ENCODE measurements at places on chromosomes 16 and 17.

- DNase-seq, result peak; percentile 82
Measured at GRCh38 chr17:42459256-42459800, 650 bp downstream of the ATP6V0A1 start.

DNA sequence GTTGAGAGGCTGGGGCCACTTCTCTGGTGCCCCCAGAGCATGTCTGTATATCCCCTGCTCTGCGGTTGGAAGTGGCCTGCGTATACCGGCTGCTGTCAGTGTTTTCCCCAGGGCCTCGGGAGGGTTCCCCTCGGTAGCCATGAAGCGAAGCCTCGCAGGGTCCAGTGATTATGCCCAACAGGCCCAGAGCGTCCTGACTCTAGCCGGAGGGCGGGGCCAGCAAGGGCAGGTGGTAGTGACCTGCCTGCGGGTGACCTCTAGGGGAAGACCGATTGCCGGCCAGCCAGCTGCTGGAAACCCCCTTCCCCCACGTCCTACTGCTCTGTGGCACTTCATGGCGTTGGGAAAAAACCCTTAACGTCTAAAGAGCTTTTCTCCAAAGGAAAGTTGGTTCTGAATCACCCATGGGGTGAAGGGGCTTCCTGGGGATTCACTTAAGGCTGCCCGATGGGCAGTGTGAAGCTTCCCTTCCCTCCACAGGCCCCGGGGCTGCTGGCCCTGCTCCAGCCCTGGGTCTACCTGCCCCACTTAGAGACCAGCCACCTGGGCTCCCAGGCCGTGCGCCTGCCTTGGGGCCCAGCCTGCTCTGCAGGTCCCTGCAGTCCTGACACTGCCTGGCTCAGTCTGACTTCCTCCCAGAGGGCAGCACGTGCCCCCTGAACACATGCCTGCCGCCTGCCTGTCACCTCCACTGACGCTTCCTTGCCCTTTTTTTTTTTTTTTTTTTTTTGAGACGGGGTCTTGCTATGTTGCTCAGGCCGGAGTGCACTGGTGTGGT lies 72.8 kb downstream of the SOCS1 start:
- no peak for DNase-seq

DNA sequence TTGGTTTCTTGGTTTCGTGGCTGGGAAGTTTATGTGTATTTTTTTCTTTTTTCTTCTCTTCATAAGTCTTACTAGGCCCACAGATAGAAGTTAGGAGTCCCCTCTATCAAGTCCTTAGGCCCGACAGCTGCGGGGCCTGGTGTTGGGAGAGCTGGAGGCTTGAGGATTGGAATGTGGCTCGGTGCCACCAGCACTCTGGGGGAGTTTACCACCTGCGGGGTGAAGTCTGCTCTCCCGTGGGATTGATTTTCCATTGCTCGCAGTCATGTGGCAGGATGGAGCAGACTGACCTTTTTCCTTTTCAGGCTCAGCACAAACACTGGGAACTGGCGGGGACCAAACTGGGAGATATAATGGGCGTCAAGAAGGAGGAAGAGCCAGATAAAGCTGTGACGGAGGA lies 7.5 kb downstream of the DHX38 start:
- DNase-seq, result no peak

DNA sequence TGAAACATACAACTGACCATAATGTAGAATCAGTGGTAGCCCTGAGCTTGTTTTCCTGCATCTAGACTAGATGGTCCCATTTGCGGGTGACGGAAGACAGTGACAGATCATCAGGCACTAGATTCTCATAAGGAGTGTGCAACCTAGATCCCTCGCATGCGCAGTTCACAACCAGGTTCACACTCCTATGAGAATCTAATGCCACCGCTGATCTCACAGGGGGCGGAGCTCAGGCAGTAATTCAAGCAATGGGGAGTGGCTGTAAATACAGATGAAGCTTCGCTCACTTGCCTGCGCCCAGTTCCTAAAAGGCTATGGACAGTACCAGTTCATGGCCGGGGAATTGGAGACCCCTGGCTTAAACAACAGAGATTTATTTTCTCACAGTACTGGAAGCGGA lies 656.3 kb downstream of the HS3ST4 start:
- no peak for DNase-seq

DNA sequence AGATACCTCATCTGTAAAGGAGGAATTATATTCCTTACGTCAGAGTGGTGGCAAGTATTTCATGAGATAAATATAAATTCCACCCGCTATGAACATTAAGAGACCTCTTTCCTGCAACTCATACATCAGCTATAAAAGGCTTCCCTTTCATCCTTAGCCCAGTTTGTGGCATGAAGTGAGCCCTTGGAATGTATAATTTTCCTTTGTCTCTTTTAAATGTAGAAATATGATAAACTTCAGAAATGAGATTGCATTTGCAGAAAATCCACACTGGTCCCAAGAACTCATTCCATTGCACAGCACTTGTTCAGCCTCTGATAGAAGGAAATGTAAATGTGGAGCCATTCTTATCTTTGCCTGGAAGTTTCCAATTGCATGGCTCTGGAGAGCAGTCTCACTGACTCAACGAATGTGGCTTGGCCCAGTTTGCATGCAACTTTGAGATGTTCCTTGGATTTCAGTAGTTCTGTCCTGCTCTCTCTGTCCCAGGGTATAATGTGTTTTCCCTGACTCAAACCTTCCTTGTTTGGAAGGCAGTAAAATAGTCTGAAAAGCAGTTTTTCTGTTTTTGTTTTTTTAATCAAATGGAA lies 746.4 kb downstream of the CDH11 start:
- no peak for DNase-seq

DNA sequence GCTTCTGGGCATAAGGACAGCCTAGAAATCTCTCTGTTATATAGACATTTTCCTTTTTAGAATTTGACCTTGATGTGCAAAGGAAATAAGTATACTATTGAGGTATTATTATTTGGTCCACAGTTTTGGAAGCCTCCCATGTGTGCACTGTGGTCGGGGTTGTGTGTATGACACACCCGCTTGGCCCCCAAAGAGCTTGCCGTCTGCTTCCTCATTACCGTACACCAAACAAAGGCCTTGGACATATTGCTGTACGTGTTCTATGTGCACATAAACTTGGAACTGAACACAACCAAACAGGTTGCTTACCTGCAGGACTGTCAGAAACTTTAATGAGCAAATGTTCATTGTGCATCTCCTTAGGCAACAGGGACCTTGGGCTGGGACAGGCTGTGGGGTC lies 38.2 kb downstream of the METRNL start:
- no peak for DNase-seq

- DNase-seq, result peak; percentile 49
Measured at GRCh38 chr16:46918905-46919792, 35.0 kb downstream of the GPT2 start.

GRCh38 chr17:76307966-76308338 lies at the start of gene QRICH2:
TSS of gene QRICH2 (minus strand) at chr17:76308276. CDS start at chr17:76307998, 278 bp downstream.
- no peak for DNase-seq

- DNase-seq, result no peak
Measured at GRCh38 chr16:85903559-85903958, 4.6 kb downstream of the IRF8 start.

DNA sequence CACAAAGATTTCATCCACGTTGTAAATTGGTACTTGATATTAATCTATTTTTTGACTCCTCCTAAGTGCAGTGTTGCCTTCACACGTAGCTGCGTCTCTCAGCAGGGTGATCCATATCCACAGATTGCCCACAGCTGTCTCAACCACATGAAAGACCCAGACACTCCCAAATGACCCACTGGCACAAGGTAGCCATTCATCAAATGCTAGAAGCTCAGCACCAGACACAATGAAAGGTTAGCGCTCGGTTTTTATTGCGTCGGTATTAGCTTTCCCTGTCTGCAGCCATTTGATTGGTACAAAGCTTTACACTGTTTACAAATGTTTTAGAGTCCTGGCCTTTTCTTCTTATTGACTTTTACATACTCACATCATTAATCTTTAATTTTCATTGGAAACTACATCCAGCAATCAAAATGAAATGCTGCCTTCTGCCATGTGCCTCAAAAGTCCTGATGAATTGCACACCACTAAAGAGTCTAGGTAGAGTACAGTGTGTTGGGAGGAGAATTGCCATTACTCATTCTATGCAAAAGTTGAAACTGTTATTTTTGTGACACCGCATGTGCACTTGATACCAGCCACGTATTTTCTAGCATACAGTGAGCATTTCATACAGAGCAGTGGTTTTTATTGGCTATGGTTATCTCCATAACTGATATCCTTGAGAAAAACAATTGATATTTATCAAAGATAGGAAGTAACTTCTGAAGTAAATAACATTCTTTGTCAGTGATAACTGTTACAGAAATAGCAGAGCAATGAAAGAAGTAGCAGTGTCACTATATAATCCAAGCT lies 127.3 kb upstream of the NUDT7 start:
- DNase-seq, result no peak

DNA sequence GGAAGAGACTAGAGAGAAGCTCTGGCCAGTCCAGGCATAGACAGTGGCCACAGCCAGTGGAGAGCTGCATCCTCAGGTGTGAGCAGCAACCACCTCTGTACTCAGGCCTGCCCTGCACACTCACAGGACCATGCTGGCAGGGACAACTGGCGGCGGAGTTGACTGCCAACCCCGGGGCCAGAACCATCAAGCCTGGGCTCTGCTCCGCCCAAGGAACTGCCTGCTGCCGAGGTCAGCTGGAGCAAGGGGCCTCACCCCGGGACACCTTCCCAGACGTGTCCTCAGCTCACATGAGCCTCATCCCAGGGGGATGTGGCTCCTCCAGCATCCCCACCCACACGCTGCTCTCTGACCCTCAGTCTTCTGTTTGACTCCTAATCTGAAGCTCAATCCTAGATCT lies 3.2 kb downstream of the RHBDF1 start:
- DNase-seq, result no peak

GRCh38 chr17:2837147-2837561 lies 40.9 kb downstream of the RAP1GAP2 start:
- no peak for DNase-seq

- DNase-seq, result no peak
Measured at GRCh38 chr17:70774339-70775117, 605.2 kb downstream of the KCNJ2 start.

- DNase-seq, result no peak
Measured at GRCh38 chr17:6101706-6102105, 31.5 kb downstream of the WSCD1 start.

GRCh38 chr17:5000237-5000639 lies 2.5 kb downstream of the KIF1C start:
- DNase-seq, result no peak

DNA sequence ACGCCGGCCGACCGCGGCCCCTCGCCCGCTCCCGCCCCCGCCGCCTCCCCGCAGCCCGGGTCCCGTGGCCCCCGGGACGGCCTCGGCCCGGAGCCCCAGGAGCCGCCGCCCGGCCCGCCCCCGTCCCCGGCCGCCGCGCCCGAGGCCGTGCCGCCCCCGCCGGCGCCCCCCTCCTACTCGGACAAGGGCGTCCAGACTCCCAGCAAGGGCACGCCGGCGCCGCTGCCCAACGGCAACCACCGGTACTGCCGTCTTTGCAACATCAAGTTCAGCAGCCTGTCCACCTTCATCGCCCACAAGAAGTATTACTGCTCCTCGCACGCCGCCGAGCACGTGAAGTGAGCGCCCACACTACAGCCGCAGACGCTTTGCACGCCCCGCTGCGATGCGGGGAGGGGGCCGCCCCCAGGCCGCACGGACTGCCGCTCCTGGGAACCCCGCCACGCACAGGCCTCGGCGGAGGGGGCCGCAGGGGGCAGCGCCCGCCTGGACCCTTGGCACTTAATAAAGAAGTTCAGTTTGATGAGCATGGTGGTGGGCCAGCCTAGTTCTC lies 35.5 kb upstream of the ZC3H18 start:
- DNase-seq, result no peak

DNA sequence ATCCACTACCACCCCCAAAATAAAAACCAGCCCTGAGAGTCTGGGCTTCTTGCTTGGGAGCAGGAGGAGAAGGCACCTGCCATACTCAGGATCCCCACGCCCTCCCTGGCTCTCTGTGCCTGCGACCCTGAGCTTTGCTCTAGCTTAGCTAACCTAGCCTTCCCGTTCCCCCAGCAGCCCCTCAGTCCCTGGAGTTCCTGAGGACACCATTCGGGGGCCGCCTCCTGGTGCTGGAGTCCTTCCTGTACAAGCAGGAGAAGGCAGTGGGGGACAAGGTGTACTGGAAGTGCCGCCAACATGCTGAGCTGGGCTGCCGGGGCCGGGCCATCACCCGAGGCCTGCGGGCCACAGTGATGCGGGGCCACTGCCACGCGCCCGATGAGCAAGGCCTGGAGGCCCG lies 18.5 kb downstream of the FLYWCH1 start:
- no peak for DNase-seq

DNA sequence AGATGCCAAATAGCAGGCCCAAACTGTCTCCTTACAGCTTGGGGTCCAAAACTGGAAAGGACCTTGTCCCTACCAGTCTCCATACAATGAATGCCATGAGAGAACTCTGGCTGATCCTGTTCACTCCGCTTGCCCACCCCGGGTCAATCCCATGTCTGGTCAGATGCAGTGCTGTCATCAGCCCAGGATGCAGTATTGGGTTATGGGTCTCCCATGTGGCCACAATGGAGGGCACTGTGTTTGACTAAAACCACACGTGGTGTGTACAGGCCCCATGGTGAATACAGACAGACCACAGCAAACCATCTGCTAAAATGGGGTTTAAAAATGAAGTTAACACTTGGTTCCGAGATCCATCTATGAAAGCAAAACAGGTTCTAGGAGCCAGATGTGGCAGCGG lies 20.4 kb downstream of the TRIM16 start:
- no peak for DNase-seq

- DNase-seq, result no peak
Measured at GRCh38 chr17:69516225-69516624, 101.7 kb downstream of the MAP2K6 start.

DNA sequence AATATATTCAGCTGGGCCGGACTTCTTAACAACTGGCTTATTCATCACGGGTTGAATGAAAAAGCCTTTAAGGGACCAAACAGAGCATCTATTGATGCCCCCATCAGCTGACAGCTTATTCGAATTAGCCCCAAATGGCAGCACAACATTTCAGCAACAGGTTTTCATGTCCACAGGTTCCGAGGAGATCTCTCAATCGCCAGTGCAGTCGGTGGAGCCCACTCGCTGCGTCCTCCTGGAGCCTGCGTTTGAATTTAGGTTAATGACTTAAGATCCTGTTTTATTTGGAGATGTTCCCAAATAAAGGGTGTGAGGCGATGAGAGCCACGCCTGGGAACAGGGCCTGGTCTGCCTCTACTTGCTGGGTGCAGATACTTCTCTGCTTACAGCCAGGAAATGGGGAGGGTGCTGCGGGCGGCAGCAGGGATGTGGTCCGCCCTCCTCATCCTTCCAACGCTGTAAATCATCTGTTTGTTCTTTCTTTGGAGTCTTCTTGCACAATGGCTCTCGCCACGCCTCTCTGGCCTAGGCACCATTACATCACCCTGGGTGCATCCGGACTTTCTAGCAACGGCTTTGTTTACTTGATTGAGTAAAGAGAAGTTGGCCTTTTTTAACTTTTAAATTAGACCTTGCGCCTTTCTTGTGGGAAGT lies 22.6 kb downstream of the NDE1 start:
- DNase-seq, result peak; percentile 99

DNA sequence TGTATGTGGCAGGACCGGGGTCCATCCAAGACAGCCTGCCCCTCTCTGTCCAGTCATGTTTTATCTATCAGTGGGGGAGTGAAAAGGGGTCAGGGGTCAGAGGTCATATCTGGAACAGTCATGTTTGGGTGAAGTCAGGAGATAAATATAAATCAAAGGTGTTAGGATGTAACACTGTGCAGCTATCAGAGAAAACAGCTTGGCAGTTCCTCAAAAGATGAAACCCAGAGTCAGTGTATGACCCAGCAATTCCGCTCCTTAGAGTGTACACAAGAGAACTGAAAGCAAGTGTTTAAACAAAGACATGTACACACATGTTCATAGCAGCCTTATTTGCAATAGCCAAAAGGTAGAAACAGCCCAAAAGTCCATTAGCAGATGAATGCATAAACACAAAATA lies 361.3 kb downstream of the FOXL1 start:
- no peak for DNase-seq

GRCh38 chr17:67124450-67125148 lies 80.2 kb downstream of the CACNG1 start:
- no peak for DNase-seq
